Esophagus mucosa (tissue), 1 donor: ENCODE measurements at places on chromosomes 16 and 17. TPM values are rescaled to one million over a fixed set of nuclear protein-coding genes. Genes with fewer than 3 reads are reported as not detected.

The ODAD4 gene
- not detected for total RNA-seq

The ST3GAL2 gene
- 1.7 TPM for total RNA-seq

GRCh38 chr17:44608727-44609435 lies 47.4 kb upstream of the MEIOC start:
- no peak for ATAC-seq

- ATAC-seq: peak; percentile 21
Measured at GRCh38 chr17:79026376-79027273, 2.7 kb downstream of the C1QTNF1 start.

DNA sequence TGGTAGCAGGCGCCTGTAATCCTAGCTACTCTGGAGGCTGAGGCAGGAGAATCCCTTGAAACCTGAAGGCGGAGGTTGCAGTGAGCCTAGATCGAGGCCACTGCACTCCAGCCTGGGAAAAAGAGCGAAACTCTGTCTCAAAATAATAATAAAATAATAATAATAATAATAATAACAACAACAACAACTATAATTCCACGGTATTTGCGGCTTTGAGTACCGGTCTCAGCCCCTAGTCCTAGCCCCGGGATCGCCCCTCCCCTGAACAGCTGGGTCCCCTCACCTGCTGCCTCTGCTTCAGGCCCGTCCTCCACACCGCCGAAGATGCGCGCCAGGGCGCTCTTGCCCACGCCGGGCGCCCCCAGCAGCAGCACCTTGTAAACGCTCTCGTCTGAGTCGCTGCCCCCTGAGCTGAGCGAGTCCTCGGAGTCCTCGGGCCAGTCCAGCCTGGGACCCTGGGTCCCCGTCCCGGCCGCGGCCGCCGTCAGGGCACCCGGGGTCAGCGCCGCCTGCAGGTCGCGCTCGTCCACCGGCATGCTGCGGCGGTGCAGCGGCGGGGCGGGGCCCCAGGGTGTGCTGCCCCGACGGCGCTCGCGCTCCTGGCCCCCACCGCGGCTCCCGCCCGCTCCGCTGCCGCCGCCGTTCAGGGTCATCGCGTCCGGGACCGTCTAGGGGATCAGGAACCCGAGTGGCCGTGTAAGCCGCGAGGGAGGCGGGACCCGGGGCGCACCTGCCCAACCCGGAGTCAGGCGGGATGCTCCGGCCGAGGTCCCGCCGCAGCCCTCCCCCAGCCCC lies 611 bp downstream of the RRAD start:
- ATAC-seq: peak; percentile 41
